D341Med (cell line): ENCODE measurements at places on chromosomes 4 and X.

- no peak for DNase-seq
Observed at GRCh38 chrX:15663439-15663838, 1.2 kb downstream of the CLTRN start.

DNA sequence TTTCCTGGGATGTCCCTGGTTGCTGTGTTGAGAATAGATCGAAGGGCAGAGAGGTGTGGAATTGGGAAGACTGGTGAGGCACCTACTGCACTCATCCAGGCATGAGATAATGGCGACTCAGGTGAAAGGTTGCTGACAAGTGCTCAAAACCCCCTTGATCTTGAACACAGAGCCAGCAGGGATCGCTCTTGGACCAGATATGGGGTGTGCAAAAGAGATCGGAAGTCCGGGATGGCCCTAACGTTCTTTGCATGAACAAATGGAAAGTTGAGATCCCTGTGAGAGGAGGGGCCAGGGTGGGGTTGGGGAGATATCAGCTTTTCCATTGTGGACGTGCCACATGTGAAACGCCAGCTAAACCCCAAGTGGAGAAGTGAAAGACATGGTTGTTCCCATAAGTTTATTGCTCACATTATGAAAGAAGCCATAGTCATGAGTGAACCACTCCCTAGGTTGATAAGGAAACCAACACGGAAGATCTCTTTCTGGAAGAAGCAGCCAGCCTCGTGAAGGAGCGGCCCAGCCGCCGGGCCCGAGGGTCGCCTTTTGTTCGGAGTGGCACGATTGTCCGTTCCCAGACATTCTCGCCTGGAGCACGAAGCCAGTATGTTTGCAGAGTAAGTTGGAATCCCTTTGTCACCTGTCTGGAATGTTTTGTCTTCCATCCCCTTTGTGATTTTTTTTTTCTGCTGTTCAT lies 22.6 kb upstream of the CLCN4 start:
- no peak for DNase-seq

GRCh38 chr4:56976283-56976836 lies 1.0 kb downstream of the NOA1 start:
- peak; percentile 47 for DNase-seq

GRCh38 chrX:19840899-19841648 lies 46.3 kb downstream of the SH3KBP1 start:
- no peak for DNase-seq

GRCh38 chr4:10063544-10064300 lies 42.4 kb upstream of the SLC2A9 start:
- DNase-seq = peak; percentile 70

DNA sequence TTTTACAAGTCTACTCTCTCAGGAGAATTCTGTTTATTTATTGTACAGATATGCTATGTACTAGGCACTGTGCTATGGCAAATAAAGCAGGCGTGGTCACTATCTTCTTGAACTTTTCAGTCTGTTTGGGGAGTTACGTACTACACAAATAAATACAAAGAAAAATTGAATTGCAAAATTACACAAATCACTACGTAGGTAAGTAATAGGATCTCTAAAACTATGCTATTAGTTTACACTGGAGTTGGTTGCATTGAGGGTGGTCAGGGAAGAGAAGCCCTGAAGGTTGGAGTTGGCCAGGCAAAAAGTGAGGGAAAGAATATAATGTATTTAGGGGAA lies 75.7 kb downstream of the GAB1 start:
- no peak for DNase-seq

DNA sequence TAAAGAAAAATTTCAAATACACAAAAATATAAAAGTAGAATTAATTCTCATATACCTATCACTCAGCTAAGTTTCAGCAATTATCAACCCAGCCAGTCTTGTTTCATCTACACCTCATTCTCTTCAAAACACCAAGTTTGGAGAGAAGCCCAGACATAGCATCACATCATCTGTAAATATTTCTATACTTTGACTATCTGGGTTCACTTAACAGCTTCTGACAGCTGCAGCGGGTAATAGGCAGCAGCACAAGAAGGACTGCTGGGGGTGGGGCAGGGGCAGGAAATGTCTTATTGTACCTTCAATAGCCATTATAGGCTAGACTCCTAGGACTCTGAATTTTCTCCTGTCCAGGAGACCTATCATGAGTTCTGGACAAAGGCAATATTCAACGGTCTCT lies 54.1 kb downstream of the PHF8 start:
- DNase-seq = no peak

- no peak for DNase-seq
Observed at GRCh38 chrX:13551610-13552009, 17.8 kb upstream of the EGFL6 start.

GRCh38 chr4:103773691-103774231 lies 54.0 kb upstream of the TACR3 start:
- no peak for DNase-seq

DNA sequence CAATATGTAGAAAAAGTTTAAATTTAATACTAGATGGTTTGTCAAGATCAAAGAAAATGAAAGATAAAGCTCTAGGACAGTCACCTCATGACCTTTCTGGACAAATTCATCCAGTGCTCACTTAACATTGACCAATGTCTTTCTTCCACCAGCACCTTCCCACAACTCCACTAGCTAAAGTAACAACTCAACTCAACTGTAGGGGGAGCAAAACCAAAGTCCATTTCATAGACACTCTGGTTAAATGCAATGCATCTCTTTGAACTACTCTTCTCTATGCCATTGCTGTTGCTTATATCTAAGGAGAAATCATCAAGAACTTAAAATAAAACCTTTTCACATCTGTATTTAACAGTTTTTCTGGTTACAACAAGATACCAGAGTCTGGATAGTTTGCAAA lies 25.1 kb downstream of the UGT2B4 start:
- no peak for DNase-seq

GRCh38 chr4:1597021-1597931 lies 86.8 kb downstream of the FAM53A start:
- DNase-seq = no peak

- no peak for DNase-seq
Observed at GRCh38 chrX:27968352-27968751, 12.9 kb downstream of the DCAF8L1 start.

DNA sequence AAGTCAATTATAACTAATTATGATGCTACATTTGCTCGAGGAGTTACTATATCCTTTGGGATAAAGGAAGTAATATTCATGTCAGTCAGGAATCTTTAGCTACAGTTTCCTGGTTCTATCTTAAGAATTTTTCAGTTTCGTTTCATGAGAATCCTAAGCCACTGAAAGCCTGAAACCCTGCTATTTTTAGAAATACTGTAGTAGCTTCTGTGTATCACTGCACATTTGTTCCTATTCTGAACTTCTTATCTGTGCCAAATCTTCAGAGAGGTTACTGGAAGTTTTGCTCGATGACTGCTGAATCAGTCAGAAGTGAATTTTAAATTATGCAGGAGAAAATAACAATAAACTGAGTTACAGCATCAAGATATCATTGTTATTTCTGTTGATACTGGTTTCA lies 249.2 kb downstream of the TENM3 start:
- DNase-seq = no peak

DNA sequence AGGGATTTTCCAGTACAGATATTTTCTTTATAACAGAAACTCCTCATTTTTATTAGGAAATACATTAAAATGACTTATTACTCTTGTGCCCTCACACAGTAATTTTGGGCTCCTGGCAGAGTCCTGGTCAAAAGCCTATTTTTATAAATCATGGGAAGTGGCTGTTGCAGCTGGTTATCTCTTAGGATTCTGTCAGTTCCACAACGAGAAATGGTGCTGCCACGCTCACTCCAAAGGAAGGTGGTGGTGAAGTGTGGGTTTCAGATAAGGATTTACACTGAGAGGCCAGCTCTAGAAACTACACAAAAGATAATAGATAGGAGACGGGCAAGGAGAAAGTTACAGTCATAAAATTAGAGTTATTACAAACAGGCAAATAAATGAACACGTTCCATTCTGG lies 159.2 kb upstream of the FAM241A start:
- DNase-seq = no peak

GRCh38 chrX:104307341-104307740 lies 52.6 kb upstream of the ESX1 start:
- no peak for DNase-seq

DNA sequence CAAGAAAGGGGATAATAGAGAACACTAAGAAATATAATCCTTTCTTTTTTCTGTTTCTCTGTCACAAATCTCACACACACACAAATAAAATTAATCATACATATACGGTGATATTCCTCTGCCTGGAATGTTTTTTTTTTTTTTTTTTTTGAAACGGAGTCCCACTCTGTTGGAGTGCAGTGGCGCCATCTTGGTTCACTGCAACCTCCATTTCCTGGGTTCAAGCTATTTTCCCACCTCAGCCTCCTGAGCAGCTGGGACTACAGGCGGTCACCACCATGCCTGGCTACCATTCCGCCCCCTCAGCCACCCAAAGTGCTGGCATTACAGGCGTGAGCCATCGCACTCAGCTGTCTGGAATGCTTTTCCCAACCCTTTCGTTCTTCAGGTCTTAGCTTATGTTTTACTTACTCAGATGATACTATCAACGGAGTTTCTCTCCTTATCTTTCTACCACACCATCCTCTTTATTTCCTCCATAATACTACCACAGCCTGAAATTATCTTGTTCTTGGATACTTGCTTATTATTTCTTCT lies 69.3 kb downstream of the ANKRD17 start:
- DNase-seq = no peak

- no peak for DNase-seq
Observed at GRCh38 chr4:165151734-165152133, 39.1 kb upstream of the TMEM192 start.

DNA sequence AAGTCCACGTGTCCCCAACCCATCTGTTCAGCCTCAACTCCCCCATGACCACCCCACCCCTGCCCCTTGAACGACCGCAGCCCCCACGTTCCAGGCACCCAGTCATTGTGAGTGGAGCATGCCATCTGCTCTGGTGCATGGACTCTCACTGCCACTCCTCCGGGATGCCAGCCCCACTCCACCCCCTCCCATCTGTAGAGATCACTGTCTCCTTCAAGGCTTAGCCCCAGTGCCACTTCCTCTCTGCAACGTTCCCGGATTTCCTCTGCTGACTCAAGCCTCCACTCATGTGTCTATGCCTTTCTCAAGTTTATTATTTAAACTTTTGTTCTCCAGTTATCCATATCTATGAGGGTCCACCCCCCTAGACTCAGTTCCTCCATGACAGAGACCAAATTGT lies 54.0 kb downstream of the MAML3 start:
- peak; percentile 74 for DNase-seq

DNA sequence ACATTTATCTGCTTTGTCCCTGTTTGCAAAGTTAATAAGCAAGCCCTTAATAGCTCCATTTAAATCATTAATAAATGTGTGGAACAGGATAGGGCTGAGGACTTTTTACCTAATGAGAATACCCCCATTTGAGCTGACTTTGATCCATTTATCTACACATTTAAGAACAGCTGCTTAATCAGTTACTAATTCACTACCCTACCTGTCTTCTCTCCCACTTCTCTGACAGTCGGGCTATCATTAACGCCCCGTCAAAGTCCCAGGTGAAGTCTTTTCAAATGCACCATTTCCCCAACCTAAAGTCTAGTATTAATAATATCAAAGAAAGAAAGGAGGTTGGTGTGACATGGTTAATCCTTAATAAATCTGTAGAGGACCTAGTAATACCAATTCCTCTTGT lies 57.2 kb upstream of the NAP1L5 start:
- DNase-seq = no peak

GRCh38 chr4:69701696-69702095 lies 48.6 kb upstream of the UGT2A1 start:
- DNase-seq = no peak

DNA sequence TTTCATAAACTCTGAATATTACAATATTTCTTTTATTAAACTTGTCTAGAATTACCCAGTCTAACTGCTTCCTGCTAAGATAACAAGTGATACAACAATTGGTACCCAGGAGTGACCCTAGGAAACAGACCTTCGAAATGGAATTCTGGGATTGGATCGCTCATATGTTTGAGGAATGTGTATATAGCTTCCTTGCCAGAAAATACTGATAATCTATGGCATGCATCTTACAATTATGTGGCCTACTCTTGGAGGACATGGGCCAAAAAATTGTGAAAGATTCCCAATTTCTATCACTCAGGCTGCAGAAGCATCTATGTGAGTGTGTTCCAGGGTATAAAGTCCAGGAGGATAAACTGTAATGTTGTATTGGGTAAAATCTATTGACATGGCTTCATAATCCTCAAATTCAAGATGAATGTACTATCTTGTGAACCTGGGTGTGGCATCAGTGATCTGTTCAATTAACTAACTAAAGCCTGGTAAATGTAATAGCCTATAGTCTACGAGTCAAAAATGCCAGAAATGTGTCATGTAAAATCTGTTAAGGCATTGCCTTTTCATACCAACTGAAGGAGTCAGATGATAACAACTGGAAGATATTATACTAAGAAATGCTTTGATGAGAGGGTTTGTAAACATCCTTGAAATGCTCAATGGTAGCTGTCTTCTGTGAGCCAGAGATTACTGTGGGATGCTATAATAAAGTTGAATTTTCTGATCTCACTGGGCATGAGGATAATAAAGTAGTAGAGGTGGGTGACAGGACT lies 1499.3 kb downstream of the PCDH7 start:
- no peak for DNase-seq

- DNase-seq = no peak
Observed at GRCh38 chr4:102663073-102663472, 97.7 kb downstream of the MANBA start.

DNA sequence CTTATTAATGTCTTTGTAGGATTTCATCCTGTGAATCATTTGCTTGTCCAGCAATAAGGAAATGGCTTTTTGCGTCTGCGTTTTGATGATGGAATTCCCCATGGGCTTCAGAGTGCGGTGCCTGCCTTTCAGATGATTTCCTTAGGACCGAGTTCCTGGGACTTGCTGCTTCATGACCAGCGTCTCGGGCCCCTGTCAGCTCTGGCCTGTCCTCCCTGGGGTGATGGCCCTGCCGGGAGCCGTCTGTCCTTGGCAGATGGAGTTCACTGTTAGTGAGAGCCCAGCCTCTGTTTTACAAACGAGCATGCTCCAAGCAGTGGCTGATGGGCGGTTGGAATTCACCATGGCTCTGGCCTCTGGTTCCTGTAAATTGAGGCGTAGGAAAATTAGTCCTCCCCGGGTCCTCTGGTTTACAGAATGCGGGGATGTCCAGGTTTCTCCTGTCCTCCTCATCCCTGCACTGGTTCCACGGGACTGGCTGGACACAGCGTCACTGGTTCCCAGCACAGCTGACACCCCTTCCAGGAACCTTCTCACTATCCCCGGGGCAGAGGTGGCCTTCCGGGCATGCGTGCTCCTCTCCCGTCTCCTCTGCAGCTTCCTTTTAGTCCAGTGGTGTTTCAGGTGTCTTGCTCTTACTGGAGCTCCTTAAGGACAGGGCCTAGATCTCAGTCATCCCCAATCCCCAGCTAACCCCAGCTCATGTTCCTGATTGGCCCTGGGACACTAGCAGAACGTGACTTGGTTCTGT lies 34.9 kb downstream of the TBC1D14 start:
- no peak for DNase-seq

- no peak for DNase-seq
Observed at GRCh38 chr4:3229328-3229727, 19.6 kb upstream of the MSANTD1 start.

DNA sequence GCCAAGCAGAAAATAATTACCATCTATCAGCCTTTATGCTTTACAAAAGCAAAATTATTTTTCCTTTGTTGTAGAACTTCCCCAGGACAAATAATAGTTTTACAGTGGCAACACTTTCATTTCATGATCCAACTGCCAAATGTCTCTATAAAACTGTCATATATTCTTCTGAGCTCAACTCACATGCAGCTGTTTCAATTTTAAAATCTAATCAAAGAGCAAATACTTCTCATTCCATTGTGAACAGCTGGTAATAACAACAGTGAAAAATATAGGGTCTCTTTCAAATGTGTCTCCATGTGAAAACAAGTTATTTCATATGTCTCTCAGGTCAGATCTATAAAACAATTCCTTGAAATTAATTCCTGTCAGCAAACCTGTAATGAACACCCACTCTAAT lies 270.6 kb upstream of the SLC7A11 start:
- DNase-seq = no peak
